Pulmonary artery endothelial cell (primary cell): ENCODE measurements at places on chromosomes 11 and 22. TPM values are rescaled to one million over a fixed set of nuclear protein-coding genes. Genes with fewer than 3 reads are reported as not detected.

Gene CERK
- total RNA-seq: 101 and 103 TPM in 2 replicates

Gene RASD2
- not detected in 2 replicates for total RNA-seq

Gene ANO5
- 2.3 and 4.7 TPM in 2 replicates for total RNA-seq

Gene OR51B5
- not detected in 2 replicates for total RNA-seq

Gene SPI1
- not detected in 2 replicates for total RNA-seq

Gene ATXN10
- 66.5 and 76.2 TPM in 2 replicates for total RNA-seq

Gene CCDC116
- total RNA-seq: 0.07 and 0.35 TPM in 2 replicates

Gene OR8G1
- not detected in 2 replicates for total RNA-seq

Gene APIP
- total RNA-seq: 23.3 and 23.9 TPM in 2 replicates

Gene INSC
- 0.28 TPM in 1 of 2 replicates, not detected in the other for total RNA-seq

Gene NOX4
- 15.9 and 17.1 TPM in 2 replicates for total RNA-seq

Gene MEI1
- 2.2 and 2.5 TPM in 2 replicates for total RNA-seq

Gene COMMD9
- 22.3 and 42.4 TPM in 2 replicates for total RNA-seq
